ENCODE measurements at places on chromosomes 12 and 14.

GRCh38 chr12:54750-55535, 11.6 kb upstream of the IQSEC3 start:
- H3K27me3 ChIP-seq, result peaks cover 77% of the 10 kb centered on the region
- no peak overlapping the region for H3K4me3 ChIP-seq
- H3K4me1 ChIP-seq, result no peaks in the 10 kb centered on the region

GRCh38 chr12:48795550-48796455, 6.9 kb upstream of the ADCY6 start:
- H3K27me3 ChIP-seq, result peaks cover 13% of the 10 kb centered on the region
- DNase-seq, result no peak
- peaks cover 13% of the 10 kb centered on the region for H3K4me1 ChIP-seq
- H3K36me3 ChIP-seq, result no peaks in the 10 kb centered on the region
- H3K27ac ChIP-seq, result no peak overlapping the region

DNA sequence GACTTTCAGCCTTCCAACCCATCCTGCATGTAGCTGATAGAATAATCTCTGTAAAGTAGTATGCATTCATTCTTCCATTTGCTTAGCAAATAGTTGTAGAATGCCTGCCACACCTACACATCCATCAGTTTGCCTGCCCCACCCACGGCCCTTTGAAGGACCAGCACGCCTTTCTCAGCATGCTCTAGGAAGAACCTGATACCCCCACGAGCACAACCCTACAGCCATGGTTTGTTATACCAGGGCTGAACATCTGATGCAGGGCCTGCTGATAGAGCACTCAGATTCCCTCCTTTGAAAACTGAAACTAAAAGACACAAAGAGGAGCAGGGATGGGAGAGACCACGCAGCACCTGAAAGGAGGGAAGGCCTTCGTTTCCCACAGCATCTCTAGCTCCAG, 205.1 kb downstream of the ANO2 start:
- H3K27me3 ChIP-seq, result no peaks in the 10 kb centered on the region
- H3K36me3 ChIP-seq, result no peaks in the 10 kb centered on the region
- DNase-seq, result no peak

DNA sequence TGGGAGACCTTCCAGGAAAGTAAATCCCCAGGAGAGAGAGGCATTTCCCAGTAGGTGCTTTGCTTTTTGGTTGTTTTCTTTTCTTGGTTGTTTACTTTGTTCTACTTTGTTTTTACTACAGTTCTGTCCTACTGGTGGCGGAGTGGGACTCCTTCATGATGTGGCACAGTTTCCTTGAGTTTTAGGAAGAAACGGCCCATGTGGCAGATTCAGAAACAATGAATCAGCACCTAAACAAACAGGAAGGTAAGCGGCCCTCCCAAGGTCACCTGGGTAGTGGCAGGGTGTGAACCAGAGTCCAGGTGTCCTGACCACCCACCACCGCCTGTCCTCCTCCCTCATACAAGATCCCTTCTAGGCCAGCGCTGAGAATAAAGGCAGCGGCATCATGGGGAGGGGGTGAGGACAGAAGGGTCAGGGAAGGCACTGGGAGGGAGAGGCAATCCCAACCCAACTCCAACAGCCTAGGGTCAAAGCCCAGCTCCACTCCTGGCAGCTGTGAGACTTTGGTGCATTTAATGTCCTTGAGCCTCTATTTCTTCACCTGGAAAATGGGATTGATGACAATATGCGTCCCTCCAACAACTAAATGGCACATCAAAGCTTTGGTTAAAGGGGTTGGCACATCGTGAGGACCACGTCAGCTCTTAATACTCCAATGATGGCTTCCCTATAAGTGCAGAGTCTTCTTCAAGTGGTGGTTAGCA, 111.5 kb upstream of the BCL2L14 start:
- no peak overlapping the region for H3K27ac ChIP-seq
- H3K4me1 ChIP-seq, result no peaks in the 10 kb centered on the region
- DNase-seq, result no peak
- no peak overlapping the region for H3K4me3 ChIP-seq

GRCh38 chr14:52271538-52271937, 4.0 kb downstream of the PTGDR start:
- H3K4me3 ChIP-seq, result no peak overlapping the region
- no peak overlapping the region for H3K27ac ChIP-seq
- H3K4me1 ChIP-seq, result no peaks in the 10 kb centered on the region
- peaks cover 44% of the 10 kb centered on the region for H3K27me3 ChIP-seq
- no peaks in the 10 kb centered on the region for H3K36me3 ChIP-seq

- no peak overlapping the region for H3K27ac ChIP-seq
- H3K4me1 ChIP-seq, result no peaks in the 10 kb centered on the region
- no peak for DNase-seq
- no peaks in the 10 kb centered on the region for H3K36me3 ChIP-seq
Observed at GRCh38 chr12:66735275-66735674, 56.4 kb upstream of the GRIP1 start.

DNA sequence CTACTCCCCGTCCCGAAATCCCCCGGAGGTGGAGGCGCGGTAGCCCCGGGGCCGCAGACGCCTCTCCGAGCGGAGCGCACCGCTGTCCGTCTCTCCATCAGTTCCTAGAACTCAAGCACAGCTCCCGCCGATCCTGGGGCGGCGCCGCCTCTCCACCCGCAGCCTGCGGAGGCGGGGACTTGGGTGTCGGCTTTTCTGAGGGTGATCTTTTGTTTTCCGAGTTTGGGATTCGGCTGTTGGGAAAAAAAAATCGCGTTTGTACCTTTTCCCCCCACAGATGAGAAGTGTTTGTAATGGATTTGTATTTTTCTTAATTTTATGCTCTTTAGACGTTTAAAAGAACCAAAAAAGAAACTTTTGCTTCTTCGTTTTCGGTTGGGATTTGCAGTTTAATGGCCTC, 26.6 kb downstream of the LRCOL1 start:
- H3K27me3 ChIP-seq, result no peaks in the 10 kb centered on the region
- DNase-seq, result no peak
- H3K4me3 ChIP-seq, result no peak overlapping the region
- no peak overlapping the region for H3K27ac ChIP-seq
- H3K4me1 ChIP-seq, result peaks cover 4% of the 10 kb centered on the region

DNA sequence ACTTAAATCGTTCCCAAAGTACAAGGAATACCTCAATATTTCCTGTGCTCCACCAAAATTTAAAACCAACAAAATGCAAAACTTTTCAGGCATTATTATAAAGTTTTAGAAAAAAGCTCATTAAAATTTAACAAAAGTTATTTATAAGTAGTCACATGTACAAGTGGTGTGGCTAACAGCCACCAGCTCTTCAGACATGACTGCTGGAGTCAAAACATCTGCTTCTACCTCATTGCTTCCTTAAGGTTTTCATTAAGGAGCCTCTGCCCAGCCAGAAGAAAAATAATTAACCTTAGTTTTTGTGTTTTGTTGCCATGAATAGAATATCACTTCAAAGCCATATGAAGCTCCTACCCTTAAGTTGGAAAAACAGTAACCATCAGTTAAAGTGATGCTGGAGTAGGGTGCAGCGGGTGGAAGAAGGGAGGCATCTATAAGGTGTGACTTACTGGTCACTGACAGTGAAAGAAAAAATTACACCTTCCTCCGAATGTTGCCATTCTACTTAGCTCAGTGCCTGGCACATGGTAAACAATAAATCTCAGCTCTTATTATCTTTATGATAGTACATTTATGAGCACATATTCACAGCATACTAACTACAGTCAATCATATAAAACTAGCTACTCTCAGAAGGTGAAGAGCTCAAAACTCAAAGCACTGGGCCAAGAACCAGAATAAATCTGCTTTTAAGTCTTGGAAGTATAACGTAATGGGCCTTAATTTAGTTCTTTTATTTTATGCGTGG, 57.7 kb downstream of the GALC start:
- H3K36me3 ChIP-seq, result peaks cover 69% of the 10 kb centered on the region
- H3K27me3 ChIP-seq, result no peaks in the 10 kb centered on the region
- H3K27ac ChIP-seq, result no peak overlapping the region
- H3K4me1 ChIP-seq, result no peaks in the 10 kb centered on the region
- no peak overlapping the region for H3K4me3 ChIP-seq
- no peak for DNase-seq

DNA sequence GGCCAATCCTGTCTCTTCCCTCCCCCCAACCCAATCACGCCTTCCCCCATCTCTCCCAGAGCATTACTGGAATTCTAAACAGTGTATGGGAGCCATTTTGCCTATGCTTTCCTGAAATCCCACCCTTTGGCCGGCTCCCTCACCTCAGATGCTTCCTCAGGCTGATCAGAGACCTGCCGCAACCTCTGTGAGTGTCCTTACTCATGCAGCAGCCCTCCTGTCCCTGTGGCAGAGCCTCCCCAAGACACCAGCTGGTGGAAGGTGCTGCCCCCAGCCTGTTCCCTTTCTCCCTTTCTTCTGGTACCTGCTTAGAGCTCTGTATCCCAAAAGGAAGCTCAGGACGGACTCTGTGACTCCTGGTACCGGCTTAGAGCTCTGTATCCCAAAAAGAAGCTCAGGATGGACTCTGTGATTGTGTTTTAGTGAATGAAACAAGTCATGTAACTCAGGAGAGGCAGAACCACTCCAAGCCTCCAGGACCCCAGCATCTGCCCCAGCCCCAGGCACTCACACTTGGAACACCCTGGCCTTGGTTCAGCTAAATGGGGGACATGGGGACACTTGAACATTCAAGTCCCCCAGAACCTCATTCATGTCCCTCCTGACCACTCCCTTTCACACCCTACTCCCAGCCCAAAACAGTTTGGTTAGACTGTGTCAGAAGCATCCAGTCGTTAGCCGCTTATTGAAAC, 29.3 kb upstream of the RIN3 start:
- DNase-seq, result no peak
- H3K4me1 ChIP-seq, result no peaks in the 10 kb centered on the region
- no peak overlapping the region for H3K4me3 ChIP-seq
- H3K27ac ChIP-seq, result no peak overlapping the region
- H3K36me3 ChIP-seq, result no peaks in the 10 kb centered on the region

GRCh38 chr14:90585106-90585505, 188.3 kb downstream of the CALM1 start:
- no peak overlapping the region for H3K4me3 ChIP-seq
- no peak overlapping the region for H3K27ac ChIP-seq
- H3K4me1 ChIP-seq, result no peaks in the 10 kb centered on the region
- H3K27me3 ChIP-seq, result no peaks in the 10 kb centered on the region

DNA sequence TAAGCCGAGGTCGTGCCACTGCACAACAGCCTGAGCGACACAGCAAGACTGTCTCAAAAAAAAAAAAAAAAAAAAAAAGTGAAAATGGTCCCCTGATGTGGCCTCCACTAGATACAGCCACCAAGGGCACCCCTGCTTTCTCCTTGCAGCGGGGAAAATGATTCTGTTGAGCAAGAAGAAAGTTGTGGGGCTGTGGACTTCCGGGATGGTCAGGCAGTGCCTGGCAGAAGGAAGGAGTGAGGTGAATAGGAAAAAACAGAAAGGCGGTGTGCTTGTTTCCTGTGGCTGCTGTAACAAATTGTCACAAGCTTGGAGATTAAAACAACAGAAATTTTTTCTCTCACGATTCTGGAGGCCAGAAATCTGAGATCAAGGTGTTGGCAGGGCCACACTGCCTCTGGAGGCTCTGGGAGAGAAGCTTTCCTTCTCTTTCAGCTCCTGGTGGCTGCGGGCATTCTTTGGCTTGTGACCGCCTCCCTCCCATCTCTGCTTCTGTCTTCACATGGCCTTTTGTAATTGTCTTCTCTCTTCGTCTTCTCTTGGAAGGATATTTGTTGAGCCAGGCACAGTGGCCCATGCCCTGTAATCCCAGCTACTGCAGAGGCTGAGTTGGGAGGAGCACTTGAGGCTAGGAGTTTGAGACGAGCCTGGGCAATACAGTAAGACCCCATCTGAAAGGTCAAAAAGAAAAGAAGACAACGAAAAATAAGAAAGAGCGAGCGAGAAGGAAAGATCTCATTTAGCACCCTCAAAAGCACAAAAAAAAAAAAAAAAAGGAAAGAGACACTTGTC, 116.6 kb upstream of the MED13L start:
- no peak overlapping the region for H3K4me3 ChIP-seq
- DNase-seq, result no peak
- no peaks in the 10 kb centered on the region for H3K27me3 ChIP-seq
- H3K4me1 ChIP-seq, result peaks cover 7% of the 10 kb centered on the region
- H3K36me3 ChIP-seq, result no peaks in the 10 kb centered on the region

DNA sequence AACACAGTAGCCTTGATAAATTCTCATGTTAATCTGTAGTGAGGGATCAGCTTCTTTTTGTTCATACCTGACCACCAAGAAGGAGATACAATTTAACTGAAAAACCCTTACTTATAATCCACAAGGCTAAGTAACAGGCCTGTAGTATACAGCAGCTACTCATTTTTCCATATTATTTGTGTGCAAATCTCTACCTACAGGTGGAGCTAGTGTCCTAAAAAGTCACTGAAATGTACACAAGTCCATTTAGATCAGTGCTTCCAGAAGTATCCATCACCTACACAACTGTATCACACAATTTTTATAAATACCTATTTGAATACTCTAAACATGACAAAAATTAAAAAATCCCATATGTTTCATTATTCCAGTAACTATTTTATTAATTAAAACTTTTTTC, 173.2 kb downstream of the SLC35F4 start:
- H3K36me3 ChIP-seq, result no peaks in the 10 kb centered on the region
- no peaks in the 10 kb centered on the region for H3K4me1 ChIP-seq
- H3K27ac ChIP-seq, result no peak overlapping the region
- no peak overlapping the region for H3K4me3 ChIP-seq

GRCh38 chr14:49960453-49960852, 67.6 kb downstream of the ARF6 start:
- H3K27ac ChIP-seq, result no peak overlapping the region
- peaks cover 6% of the 10 kb centered on the region for H3K4me1 ChIP-seq
- H3K27me3 ChIP-seq, result no peaks in the 10 kb centered on the region
- no peak overlapping the region for H3K4me3 ChIP-seq

DNA sequence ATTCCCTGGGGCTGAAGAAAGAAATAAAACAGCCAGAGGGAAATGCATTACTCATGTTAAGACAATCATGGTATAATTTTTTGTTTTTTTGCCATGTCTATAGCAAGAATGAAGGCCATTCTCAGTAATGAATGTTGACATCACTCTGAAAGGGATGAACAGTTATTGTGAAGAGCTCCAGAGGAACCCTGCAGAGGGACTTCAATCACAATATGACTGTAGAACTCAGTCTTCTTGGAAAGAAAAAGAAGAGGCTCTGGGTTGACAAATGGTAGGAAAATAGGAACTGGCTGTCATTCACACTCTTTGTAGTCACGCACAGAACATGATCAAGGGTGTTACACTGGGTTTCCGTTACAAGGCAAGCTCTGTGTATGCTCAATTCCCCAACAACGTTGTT, 73.8 kb upstream of the DACT1 start:
- no peaks in the 10 kb centered on the region for H3K27me3 ChIP-seq
- H3K4me3 ChIP-seq, result no peak overlapping the region
- no peak overlapping the region for H3K27ac ChIP-seq
